ENCODE measurements at places on chromosomes 3 and 15.
A peak's percentile ranks its signal among the peaks of the same experiment; 100 is the strongest.

DNA sequence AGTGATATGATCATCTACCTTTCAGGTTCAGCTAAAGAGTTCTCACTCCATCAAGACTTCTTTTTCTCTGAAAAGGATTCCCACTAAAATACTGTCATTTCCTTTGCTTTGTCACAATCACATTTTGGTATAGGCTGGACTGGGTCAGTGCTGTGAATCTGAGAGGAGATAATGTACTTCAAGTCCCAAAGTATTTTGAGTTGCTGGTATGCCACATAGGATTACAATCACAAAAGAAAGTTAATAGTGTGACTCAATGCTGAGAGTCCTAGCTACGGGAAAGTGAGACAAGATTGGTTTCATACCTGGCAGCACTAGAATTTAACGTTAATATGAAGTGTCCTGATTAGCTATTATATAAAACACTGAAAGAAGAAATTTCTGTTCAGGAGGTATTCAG is 1073.5 kb downstream of the FHIT start:
- no peaks in the 10 kb centered on the region for H3K36me3 ChIP-seq
- no peak overlapping the region for H3K27ac ChIP-seq
- no peak for DNase-seq
- no peaks in the 10 kb centered on the region for H3K4me1 ChIP-seq
- H3K4me3 ChIP-seq: no peak overlapping the region

DNA sequence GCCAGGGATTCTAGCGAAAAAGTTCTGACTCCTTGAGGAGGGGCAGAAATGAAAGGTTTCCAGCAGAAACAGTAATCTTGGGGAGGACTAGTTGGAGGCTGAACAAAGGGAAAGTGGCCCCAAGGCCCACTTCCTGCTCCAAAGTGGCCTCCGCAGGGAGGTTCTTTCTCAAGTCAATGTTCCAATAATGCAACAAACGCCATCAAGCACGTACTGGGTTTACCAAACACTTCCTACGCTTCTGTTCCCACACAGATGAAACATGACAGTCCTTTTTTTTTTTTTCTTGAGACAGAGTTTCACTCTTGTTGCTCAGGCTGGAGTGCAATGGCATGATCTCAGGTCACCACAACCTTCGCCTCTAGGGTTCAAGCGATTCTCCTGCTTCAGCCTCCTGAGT is 9.6 kb upstream of the RCCD1 start:
- H3K4me1 ChIP-seq: peaks cover 4% of the 10 kb centered on the region
- no peak for DNase-seq
- H3K27me3 ChIP-seq: no peaks in the 10 kb centered on the region
- H3K27ac ChIP-seq: no peak overlapping the region
- no peak overlapping the region for H3K4me3 ChIP-seq

GRCh38 chr15:42001236-42001635 is 19.6 kb downstream of the PLA2G4E start:
- no peaks in the 10 kb centered on the region for H3K4me1 ChIP-seq
- no peak overlapping the region for H3K4me3 ChIP-seq

- no peak for DNase-seq
- peaks cover 37% of the 10 kb centered on the region for H3K4me1 ChIP-seq
- H3K36me3 ChIP-seq: no peaks in the 10 kb centered on the region
- H3K4me3 ChIP-seq: no peak overlapping the region
Observed at GRCh38 chr15:65069779-65070546, 2.2 kb upstream of the RASL12 start.

DNA sequence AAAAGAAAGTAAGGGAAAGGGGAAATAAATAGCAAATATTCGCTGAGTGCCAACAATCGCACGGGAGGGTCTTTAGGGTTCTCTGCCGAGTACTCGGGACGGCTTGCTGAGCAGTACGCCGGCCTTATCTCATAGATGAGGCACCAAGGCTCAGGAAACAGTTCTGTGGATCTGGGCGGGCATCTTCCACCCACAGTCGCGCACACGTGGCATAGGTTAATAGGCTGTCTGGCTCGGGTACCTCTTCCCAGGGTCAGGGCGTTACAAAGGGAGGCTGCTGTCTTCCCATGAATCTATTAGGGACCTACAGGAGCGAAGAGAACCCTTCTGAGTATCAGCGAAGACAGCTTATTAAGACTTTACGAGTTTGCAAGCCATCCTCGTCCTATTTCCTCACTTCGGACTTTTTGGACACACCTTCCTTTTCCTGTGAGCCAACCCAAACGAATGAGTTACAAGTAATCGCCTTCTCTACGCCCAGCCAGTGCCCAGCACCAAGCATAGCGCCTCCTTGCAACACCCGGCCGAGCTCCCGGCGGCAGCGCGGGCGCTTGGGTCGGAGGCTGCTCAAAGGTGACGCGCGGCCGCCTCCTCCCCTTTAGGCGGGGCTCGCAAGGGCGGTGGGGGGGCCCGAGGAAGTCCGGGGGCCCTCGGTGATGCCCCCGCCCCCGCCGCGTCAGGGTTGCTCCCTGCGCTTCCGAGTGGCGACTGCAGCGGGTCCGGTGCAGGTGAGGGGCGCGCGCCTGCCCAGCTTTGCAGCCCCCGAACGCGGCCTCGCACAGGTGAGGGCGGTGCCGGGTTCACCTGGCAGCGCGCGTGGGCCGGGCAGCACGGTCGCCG is at the start of gene MCTP2:
TSS of gene MCTP2 (plus strand) at position 679 of the 840 bp plus-strand sequence. CDS start 66,705 bp downstream, outside the sequence.
- peak; percentile 93 for DNase-seq
- peaks cover 23% of the 10 kb centered on the region for H3K4me1 ChIP-seq
- H3K36me3 ChIP-seq: no peaks in the 10 kb centered on the region
- H3K27ac ChIP-seq: peak within 1 kb of the TSS; percentile 89
- H3K4me3 ChIP-seq: peak within 1 kb of the TSS; percentile 34

DNA sequence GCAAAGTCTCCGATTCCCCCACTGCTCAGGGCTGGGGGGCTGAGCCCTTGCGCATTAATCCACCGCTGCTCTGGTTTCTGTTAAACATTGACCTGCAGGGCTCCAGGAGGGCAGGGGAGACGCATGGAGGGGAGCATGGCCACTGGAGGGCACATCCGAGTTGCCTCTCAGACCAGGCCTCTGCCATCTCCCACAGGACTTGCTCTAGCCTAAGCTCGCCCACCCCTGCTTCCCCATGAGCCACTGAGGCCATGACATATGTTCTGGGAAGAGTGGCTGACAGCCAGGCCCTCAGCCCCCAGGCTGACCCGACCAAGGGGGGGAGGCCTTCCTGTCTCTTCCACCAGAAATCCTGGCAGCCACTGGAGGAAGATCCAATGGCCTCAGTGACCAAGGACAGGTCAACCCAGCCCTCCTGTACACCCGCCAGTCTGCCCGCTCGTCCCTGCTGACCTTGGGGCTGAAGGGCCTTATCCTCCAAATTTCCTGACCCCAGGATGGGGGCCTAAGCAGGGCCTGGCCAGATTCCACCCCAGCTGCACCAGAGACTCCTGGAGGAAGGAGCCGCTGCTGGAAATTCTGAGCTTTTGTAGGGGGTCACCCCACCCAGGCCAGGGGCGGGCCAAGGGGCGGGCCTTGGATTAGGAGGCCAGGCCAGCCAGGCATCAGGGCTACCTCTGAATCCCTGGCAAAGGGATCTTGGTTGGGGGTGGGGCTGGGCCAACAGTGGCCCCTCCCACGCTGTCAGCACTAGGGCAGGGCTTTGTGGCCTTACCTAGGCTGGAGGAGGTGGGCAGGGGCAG is at the start of gene HYAL1:
TSS of gene HYAL1 (minus strand) at position 562 of the 803 bp plus-strand sequence. CDS start 618 bp downstream, outside the sequence.
- H3K4me1 ChIP-seq: peaks cover 31% of the 10 kb centered on the region
- DNase-seq: no peak
- H3K36me3 ChIP-seq: no peaks in the 10 kb centered on the region
- peak within 1 kb of the TSS; percentile 48 for H3K27ac ChIP-seq
- no peak within 1 kb of the TSS for H3K4me3 ChIP-seq

GRCh38 chr3:126053513-126053912 is 30.4 kb downstream of the SLC41A3 start:
- no peaks in the 10 kb centered on the region for H3K4me1 ChIP-seq
- no peak for DNase-seq
- no peak overlapping the region for H3K4me3 ChIP-seq
- no peaks in the 10 kb centered on the region for H3K36me3 ChIP-seq
- H3K27me3 ChIP-seq: no peaks in the 10 kb centered on the region
- no peak overlapping the region for H3K27ac ChIP-seq

- no peaks in the 10 kb centered on the region for H3K4me1 ChIP-seq
- peak; percentile 40 for DNase-seq
- no peak overlapping the region for H3K4me3 ChIP-seq
- H3K27me3 ChIP-seq: no peaks in the 10 kb centered on the region
Observed at GRCh38 chr3:65672871-65673815, 365.6 kb downstream of the MAGI1 start.

- H3K27me3 ChIP-seq: no peaks in the 10 kb centered on the region
- no peak for DNase-seq
- no peak overlapping the region for H3K27ac ChIP-seq
Observed at GRCh38 chr3:101333883-101334282, 13.5 kb upstream of the IMPG2 start.

DNA sequence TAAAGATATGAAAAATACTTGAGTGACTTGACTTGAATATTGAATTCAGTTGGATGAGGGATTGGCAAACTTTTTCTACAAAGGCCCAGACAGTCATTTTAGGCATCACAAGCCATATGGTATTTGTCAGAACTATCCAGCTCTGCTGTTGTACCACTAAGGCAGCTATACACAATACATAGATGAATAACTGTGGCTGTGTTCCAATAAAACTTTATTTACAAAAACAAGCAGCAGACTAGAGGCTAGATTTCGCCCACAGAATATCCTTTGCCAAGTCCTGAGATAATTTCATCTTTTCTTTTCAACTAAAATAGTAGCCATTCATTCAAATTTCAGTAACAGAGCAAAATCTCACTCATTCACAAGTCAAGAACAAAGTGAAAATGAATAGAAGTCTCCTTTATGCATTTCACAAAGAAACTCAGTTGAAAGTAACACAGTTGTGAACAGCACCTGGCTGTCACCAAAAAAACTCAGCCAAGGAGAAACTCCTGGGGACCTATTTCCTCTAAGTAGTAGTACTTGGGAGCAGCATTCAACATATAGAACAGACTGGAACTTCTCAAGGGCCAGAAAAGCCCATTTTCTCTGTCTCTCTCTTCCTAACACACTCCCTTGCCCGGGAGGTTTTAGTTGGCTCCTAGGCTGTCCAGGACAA is 56.3 kb downstream of the OSBPL10 start:
- H3K27me3 ChIP-seq: no peaks in the 10 kb centered on the region
- no peaks in the 10 kb centered on the region for H3K36me3 ChIP-seq
- no peak overlapping the region for H3K27ac ChIP-seq
- H3K4me1 ChIP-seq: peaks cover 9% of the 10 kb centered on the region
- H3K4me3 ChIP-seq: no peak overlapping the region

GRCh38 chr3:100759950-100760349 is 50.7 kb downstream of the TFG start:
- H3K4me3 ChIP-seq: no peak overlapping the region
- no peak for DNase-seq
- no peaks in the 10 kb centered on the region for H3K27me3 ChIP-seq
- peaks cover 5% of the 10 kb centered on the region for H3K4me1 ChIP-seq

- DNase-seq: no peak
- H3K36me3 ChIP-seq: no peaks in the 10 kb centered on the region
- peaks cover under 1% of the 10 kb centered on the region for H3K4me1 ChIP-seq
- no peaks in the 10 kb centered on the region for H3K27me3 ChIP-seq
- H3K4me3 ChIP-seq: no peak overlapping the region
- no peak overlapping the region for H3K27ac ChIP-seq
Observed at GRCh38 chr3:189361103-189361835, 189.5 kb downstream of the TPRG1 start.

GRCh38 chr15:66570327-66570726 is 4.5 kb upstream of the LCTL start:
- H3K36me3 ChIP-seq: no peaks in the 10 kb centered on the region
- H3K27me3 ChIP-seq: no peaks in the 10 kb centered on the region
- H3K27ac ChIP-seq: no peak overlapping the region
- no peak overlapping the region for H3K4me3 ChIP-seq

GRCh38 chr15:36601497-36601932 is 22.1 kb downstream of the CDIN1 start:
- peak overlapping the region; percentile 62 for H3K27ac ChIP-seq
- H3K4me1 ChIP-seq: no peaks in the 10 kb centered on the region
- no peak overlapping the region for H3K4me3 ChIP-seq
- no peaks in the 10 kb centered on the region for H3K36me3 ChIP-seq
- no peaks in the 10 kb centered on the region for H3K27me3 ChIP-seq

DNA sequence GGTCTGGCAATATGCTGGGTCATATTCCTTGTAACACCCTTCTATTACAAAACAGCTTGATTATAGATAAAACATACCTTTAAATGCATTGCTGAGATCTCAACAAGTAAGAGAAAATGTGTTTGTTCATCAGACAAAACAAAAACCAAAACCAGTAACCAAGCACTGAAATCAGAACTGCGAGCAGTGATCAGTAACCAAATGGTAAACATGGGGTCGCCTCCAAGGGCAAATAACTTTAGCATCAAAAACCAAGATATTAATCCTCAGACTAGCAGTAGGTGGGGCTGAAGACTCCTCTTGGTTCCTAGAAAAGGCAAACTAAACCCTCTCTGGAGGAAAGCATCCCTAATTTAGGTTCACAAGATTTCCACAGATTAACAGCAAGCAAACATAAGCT is 6.6 kb upstream of the HESX1 start:
- H3K27ac ChIP-seq: no peak overlapping the region
- no peaks in the 10 kb centered on the region for H3K27me3 ChIP-seq
- H3K4me3 ChIP-seq: no peak overlapping the region
- no peak for DNase-seq
- no peaks in the 10 kb centered on the region for H3K4me1 ChIP-seq

- no peaks in the 10 kb centered on the region for H3K27me3 ChIP-seq
- H3K4me1 ChIP-seq: no peaks in the 10 kb centered on the region
- H3K36me3 ChIP-seq: no peaks in the 10 kb centered on the region
- H3K27ac ChIP-seq: peak overlapping the region; percentile 45
Observed at GRCh38 chr3:98551754-98552153, 20.0 kb downstream of the GPR15 start.

GRCh38 chr3:104606812-104607211 is 759.9 kb upstream of the ALCAM start:
- H3K4me3 ChIP-seq: no peak overlapping the region
- no peaks in the 10 kb centered on the region for H3K27me3 ChIP-seq
- H3K36me3 ChIP-seq: no peaks in the 10 kb centered on the region

- no peaks in the 10 kb centered on the region for H3K27me3 ChIP-seq
- no peak for DNase-seq
- no peaks in the 10 kb centered on the region for H3K4me1 ChIP-seq
- H3K27ac ChIP-seq: no peak overlapping the region
Observed at GRCh38 chr3:50122071-50122470, 33.1 kb upstream of the SEMA3F start.

- DNase-seq: no peak
- peaks cover 27% of the 10 kb centered on the region for H3K36me3 ChIP-seq
- peak overlapping the region; percentile 79 for H3K4me3 ChIP-seq
- no peaks in the 10 kb centered on the region for H3K27me3 ChIP-seq
- H3K27ac ChIP-seq: peak overlapping the region; percentile 92
Observed at GRCh38 chr3:12840591-12841148, 695 bp downstream of the RPL32 start.

All from transverse colon (tissue), 4 donors.